ENCODE measurements at places on chromosomes 5 and 9.

GRCh38 chr5:131042021-131042789 is 122.9 kb downstream of the HINT1 start:
- no peak for DNase-seq

DNA sequence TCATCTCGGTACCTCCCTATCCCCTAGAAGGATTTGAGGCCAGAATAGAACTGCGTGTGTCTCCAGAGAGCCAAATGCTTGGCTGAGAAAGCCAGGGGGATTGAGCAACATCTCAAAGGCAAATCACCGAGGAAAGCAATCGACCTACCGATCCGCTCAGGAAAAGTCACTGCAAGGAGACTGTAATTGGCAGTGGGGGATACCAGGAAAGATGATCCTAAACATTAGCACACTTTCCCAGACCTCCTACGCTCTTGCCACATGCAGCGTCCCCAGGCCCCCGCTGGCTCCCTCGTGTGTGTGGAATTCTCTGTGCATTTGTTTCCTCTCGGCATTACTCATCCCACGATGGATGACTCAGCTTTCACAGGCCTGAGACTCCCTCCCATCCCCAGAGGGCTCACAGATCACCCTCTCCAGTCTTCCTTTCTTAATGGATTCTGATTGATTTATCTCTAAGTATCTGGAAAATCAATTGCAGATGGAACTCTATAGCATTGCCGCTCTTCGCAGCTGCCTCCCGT is 82.2 kb upstream of the ICE1 start:
- no peak for DNase-seq

DNA sequence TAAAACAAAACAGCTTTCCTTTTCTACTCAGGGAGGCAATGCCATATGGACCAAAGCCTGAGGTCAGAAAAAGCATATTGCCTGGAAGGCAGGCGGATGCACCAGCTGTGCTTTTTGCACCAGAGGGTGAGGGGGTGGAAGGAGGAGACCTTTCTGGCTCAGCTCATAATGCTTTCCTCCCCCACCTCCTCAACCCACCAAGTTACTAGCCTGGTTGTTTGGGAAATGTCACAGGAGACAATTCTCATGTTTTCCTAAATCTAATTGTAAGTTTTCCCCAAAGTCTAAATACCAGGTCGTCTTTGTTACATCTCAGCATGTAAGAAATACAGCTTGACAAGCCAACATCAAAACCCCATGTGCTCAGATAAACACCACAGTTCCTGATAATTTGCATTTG is 72.6 kb upstream of the DMRTA1 start:
- no peak for DNase-seq

DNA sequence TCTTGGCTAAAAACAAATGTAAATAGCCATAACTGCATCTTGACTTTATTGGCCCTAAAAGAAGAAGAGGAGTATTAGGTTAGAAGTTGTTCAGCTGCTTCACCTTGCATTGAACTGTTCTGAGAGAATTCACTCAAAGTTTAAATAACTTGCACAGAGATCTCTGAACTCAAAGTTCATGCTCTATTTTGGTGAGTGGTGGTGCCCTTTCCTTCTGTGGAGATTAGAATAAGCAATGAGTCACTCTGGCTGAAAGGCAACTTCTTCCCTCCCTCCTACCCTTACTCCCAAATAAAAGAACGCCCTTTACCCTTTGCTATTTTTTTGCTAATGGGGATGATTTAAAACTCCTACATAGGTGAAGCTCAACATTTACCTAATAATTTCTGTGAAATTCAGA is 48.9 kb downstream of the ERMP1 start:
- DNase-seq: no peak

DNA sequence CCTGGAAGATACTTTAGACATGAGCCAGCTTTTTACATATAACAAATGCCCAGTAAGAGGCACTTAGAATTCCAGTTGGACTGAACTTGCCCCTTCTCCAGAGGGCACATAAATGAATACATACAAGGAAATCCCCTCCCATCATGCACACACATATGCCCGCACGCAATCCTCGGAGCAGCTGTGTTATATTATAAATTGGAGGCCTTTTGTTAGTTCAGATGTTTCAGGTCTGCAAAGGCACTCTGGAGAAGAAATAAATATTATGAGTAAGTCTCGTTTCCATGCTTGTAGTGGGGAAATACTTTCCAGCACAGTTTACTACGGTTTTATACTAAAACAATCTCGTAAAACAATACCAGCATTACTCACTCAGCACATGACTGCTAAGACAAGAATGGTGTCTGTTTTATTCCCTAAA is 17.6 kb upstream of the MUSK start:
- no peak for DNase-seq

- no peak for DNase-seq
Measured at GRCh38 chr5:56468277-56468676, 235.1 kb upstream of the ANKRD55 start.

DNA sequence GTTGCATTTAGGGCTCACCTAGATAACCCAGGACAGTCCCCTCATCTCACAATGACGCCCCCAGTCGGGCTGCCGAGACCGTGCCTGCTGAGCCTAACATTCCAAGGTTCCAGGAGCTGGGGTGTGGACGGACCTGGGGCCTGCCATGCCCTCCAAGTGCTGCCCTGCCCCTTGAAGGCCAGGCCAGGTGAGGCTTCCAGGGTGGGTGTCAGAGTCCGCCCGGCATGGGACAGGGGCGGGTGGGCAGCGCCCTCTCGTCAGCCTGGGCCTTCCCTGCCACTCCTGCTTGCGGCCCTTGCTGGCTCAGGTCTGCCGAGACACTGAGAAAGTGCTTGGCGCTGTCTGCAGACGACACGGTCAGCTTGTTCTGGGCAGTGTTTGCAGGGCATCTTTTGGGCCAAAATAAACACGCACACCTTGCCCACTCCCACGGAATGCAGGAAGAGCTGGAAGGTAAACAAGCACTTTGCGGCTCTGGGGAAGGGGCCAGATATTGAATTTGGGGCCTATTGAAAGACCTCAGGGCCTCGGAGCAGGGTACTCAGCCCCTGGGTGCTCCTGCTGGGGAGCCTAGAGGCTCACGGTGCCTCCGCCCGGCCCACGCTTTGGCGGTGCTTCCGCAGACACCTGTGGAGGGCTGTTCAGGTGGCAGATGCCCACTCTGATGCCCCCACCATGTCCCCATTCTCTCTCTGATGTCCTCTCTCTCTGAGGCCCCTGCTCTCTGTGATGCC is 4.2 kb upstream of the SCGB3A1 start:
- DNase-seq: no peak

DNA sequence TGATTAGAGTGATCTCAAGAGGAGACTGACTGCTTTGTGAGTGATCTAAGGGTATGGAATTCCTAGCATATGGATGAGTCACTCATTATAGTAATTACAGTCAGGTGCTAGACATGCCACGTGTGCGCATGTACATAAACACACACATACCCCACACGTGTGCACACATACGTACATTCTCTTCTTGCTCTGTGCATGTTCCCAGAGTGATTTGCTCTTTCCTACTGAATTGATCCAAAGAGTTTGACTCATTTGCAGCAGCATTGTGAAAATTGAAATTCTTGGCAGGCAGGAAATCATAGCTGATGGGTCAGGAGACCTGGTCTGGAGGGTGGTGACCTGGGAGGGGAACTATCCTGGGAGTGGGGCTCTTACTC is 63.8 kb downstream of the ANGPTL2 start:
- no peak for DNase-seq

GRCh38 chr5:26432386-26432785 is 606.0 kb downstream of the CDH9 start:
- no peak for DNase-seq

DNA sequence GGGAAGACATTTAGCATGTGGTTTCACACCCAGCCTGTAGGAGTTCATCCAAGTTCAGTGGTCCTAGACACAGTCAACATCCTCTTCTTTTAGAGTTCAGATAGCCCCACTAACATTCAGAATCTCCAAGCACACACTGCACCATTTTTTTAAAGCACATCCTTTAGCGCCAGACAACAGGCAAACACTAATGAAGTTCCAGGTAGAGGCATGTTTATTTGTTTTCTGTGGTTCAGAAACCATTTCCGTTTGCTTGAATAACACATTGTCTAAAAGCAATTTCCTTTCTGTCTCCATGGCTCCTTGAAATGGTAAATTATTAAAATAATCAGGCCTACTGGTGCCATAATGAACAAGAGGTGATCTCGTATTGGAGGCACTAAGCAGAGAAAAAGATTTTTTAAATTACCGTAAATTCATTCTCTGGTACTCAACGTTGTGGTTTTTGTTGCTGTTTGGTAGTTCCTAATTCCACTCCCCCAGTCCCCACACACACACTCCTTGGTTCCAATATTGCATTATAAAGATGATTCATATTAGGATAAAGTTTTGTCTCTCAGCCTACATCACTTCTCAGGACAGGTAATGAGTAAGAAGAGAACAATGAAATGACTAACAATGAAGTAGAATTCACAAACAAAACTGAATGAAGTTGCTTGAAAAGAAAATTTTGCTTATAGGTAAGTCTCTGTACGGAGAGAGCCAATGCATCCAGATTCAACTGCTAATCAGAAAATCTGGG is 153.1 kb downstream of the PCSK1 start:
- DNase-seq: no peak

GRCh38 chr9:129456549-129457324 is 164.2 kb downstream of the C9orf50 start:
- no peak for DNase-seq

DNA sequence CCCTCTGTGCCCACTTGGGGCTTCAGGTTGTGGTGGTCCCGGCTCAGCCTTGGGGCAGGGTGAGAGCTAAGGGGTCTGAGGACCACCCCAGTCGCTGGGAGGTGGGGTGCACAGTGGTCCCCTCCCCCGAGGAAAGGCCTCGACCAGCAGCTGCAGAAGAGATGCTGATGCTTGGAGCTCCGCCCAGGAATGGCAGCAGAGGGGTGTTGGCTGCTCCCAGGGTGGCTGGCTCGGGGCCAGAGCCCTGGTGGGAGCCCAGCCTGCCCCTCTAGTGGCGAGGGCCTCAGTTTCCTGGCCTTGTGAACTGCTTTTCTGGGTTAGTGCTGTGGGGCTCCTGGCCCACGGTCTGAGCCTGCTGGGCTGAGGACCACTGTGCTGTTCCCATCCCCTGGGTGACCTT is 1.2 kb downstream of the DIPK1B start:
- DNase-seq: no peak

GRCh38 chr5:96110300-96110699 is 148.6 kb upstream of the ELL2 start:
- DNase-seq: no peak

DNA sequence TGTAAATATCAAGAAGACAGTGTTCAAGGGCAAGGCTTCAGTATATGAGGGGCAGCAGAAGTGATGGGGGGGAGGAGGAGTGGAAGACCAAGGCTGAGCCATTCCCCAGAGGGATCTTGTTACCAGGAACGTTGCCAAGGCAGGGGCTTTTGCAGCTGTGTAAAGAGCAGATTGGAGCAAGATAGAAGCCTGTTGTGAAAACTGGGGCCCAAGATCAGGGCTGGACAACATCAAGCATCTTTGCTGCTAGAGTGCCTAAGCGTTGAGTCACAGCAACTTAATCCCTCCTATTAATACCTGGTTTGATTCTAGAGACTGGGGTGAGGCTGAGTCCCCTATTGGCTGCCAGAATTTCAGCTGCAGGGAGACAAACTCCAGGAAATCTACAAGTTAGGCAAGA is 18.4 kb upstream of the ERCC6L2 start:
- no peak for DNase-seq

DNA sequence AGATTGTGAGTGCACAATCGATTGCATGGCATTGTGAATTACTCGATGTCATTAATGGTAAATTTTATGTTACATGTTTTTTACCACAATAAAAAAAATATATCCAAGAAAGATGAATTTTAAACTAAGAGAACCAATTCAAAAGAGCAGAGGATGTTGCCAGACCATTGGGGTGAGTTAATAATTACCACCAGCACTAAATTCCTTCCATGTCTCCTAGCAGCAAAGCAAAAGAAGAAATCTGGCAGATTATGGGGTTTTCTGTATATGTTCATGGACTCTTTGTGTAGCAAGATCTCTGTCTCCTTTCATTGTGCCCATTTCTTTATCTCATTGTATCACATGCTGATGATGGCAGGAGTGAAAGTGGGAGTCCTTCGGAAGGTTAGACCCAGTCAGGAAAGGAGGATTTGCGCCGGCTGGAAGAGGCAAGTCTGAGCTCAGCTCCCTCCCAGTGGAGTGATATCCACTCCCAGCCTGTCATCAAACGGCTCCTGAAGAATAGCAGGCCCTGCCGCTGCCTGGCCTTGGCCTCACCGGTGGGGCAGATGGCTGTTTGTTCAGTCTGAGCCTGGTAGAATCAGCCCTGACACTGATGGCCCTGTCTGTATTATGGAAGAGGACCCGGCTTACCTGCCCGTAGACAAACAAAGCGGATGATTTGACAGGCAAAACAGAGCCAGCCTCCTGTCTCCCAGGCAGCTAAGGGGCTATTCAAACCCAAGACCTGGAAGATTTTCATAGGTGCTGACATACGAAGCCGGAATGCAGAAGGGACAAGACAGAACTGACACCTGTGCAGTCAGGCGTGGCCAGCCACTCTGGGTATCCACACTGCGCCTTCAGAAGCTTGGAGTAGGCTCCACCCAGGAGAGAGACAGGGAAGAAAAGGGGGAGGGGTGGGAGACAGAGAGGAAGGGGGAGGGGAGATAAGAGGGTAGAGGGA is 21.9 kb upstream of the FOXE1 start:
- DNase-seq: no peak

DNA sequence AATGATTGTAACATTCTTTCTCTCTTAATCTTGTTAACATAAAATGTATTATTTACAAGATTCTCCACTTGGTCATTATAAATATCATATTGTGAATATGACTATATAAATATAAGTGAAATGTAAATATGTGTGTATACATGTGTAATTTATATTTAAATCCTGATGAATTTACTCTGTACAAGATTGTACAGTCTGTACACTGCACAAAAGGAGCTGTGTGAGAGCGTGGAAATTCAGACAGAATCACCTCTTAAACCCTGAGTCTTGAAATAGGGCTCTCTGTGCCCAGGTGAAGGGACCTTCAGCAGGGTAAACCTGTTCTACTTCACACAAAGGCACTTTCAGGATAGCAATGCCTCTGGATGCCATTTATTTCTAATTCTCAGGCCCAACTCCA is 456.0 kb downstream of the SEMA5A start:
- DNase-seq: no peak
